Stimulated activated CD4-positive, alpha-beta T cell treated with anti-CD3 and anti-CD28 coated beads, Interleukin-4, amount 100 ng/mL, for 4 hours (primary cell): ENCODE measurements at places on chromosomes 5 and 9.

- DNase-seq: no peak
Observed at GRCh38 chr9:35909687-35910612, 660 bp downstream of the SPAAR start.

DNA sequence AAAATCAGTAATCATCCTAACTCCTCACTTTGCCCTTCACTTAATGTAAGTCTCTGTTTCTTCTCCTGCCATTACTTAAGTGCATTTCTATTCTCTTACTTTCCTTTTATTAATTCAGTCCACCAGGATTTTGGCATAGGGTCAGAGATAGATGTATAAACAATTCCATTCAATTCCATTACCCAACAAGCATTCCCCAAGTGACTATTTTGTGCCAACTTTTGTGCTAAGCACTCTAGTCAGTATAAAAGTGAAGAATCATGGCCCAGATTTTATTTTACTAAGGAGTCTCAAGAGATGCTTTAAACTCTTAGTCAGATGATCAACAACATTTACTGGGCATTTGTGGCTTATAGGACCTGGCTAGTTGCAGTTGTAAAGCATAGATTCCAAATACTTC, 159.3 kb downstream of the DMAC1 start:
- no peak for DNase-seq

DNA sequence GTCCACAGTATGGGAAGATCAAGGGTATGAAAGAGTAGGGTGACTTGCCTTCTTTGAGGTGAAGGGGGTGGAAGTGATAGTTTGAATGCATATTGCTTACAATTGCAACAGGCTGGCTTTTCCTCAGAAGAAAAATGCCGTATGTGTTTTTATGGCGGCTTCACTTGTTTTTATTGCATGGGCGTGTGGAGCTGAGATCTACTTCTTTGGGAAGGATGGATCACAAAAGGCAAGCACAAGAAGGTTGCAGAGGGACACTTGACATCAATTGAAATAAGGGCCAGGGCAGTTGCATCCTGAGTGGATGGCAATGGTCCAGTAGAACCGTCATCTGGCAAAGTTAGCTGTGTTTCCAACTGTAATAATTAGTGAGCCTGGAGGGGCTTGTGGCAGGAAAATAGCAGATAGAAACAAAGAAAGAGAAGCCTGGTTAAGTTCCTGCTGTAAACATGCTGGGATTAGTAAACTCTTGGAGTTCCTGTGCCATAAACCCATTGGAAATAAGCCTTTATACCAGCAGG, 138.4 kb downstream of the NTRK2 start:
- DNase-seq: no peak

DNA sequence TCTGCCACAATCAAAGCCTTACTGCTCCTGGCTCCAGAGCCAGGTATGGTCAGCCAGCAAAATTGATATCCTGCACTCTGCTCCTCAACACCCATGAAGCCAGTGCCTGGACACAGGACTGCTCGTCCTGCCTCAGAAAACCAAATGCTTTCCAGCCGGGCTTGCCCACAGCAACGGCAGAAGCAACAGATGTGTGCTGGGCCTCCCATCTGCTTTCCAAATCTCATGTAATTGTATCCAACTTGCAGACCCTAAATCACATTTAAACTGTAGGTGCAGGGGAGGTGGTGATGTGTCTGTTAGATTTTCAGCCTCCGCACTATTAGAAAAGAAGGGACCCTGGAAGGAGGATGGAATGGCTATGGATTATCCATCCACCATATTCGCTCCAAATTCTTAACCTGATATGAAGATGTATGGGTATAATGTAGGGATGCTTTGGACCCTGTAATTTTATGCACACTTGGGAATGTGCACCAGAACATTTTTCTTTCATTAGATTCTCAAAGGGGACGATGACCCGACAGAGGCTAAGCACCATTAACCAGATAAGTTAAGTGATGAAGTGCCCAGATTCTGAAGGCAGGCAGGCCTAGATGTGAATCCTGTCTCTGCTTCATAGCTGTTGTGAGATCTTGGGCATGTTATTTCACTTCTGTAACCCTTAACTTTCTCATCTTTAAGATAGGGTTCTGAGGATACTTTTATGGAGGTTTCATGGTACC, 58.2 kb downstream of the EXOSC2 start:
- no peak for DNase-seq

DNA sequence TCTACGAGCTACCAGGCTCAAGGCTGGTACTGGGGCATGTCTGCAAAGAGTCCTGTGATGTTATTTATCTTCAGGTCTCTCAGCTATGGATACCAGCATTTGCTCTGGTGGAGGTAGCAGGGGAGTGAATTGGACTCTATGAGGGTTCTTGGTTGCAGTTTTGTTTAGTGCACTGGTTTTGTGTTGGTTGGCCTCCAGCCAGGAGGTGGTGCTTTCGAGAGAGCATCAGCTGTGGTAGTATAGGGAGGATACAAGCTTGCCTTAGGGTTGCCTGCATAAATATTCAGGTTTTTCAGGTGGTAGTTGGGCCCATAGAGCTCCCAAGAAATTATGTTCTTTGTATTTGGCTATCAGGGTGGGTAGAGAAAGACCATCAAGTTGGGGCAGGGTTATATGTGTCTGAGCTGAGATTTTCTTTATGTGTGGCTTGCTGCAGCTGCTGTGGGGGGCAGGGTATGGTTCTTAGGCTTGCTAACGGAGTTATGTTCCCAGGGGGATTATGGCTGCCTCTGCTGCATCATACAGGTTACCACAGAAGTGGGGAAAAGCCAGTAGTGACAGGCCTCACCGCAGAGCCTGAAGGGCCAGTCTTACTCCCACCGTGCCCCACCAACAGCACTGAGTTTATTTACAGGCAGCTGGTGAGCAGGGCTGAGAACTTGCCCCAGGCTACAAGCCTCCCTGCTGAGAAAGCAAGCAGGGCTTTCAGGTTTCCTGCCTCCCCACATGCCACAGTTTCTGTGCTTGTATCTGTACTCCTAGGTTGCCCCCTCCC, 9.7 kb upstream of the RIOK2 start:
- DNase-seq: no peak

DNA sequence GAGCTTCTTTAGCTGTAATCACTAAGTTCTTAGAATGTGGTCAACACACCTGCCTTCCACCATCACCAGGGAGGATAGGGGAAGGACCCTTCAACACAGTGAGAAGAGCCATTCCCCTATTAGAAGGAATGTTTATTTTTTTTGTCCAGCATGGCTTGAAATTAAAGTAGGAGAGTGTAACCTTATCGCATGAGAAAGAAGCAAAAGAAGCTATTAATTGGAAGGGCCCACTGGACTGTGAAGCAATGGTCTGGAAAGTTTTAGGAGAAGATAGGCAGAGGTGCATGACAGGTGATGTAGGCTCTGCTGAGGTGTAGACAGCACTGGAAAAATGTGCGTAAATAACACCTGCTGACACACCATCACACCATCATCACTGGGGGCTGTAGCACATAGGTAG, 1526.0 kb downstream of the MAT2B start:
- no peak for DNase-seq

DNA sequence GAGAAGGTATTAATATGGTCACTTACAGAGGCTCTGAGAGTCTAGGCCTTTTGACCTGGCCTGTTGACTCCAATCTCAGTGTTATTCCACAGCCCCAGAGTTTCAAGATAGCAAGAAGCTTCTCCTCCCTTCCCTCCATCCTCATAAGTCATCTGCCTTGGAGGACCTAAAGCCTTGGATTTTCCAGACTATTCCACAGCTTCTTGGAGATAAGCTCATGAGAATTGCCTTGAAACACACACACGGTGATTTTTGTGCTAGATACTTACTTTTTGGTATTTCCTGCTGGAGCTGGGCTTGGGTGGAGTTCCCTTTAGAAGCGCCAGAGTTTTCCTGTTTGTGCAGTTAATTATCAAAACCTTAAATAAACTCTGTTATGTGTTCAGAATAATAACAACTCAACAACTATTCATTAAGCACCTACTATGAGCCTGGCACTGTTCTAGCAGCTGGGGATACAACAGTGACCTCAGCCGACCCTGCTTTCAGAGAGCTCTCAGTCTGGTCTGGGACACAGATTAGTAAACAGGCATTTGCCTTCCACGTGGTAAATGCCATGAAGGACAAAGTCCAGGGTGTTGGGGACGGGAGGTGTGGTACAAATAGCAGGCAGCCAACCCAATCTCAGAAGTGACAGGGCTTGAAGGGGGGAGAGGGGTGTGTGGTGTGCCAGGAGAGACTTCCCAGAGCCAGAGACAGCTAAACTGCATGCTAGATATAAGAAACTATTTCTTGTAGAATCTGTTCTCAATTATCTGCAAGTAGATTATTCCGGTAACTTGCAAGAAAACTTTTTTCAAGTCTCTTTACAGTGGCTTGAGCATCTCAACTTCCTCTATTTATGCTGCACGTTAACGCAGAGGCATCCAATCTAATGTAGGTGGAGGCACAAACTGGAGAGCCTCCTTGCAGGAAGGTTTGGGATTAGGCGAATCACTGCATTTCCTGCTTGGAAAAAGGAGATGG, 55.9 kb upstream of the KLF9 start:
- DNase-seq: no peak

DNA sequence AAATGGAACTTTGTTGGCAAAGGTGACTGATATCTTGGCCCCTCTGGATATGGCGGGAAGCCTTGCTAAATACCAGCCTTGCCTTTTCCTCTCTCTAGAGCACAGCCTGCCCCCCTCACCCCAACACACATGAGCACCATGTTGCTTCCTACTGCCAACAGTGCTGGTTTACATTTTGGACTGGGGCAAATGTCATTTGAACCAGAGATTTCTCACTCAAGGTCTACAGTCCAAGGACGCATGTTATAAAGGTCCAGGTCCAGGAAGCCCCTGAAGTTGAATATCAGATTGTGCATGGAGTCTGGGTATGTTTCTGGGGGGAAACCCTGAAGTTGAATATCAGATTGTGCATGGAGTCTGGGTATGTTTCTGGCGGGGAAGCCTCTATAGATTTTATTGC, 19.9 kb downstream of the NEURL1B start:
- DNase-seq: no peak

DNA sequence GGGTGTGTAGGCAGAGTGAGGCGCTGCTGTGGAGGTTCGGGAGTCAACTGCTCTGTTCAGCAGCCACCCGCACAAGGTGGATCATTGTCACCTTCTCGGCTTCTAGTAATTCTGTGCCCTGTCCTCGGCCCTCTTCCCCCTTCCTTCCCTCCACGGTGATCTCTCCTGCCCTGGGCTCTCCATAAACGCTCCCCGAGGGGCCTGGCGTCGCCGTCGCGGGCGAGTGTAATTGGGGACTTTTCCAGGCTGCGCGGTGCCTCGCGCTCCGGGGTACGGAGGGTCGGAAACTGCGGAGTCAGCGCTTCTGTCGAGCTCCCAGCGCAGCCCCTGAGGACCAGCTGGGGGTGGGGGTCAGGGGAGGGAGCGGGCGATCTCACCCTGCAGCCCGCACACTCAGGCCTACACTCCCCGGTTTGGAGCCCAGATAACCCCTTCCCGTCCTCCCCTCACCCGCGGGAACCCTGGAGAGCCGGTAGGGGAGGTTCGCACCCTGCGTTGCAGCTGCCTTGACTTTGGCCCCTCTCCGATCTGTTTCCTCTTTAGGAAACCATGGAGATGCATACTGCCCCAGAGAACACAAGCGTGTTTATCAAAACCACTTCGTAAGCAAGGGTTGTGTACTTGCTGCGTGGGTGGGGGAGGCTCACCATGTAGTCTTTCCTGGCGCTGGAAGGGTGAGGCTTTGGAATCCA, 188.3 kb upstream of the ZNF618 start:
- no peak for DNase-seq

- no peak for DNase-seq
Observed at GRCh38 chr5:180291234-180291940, 496 bp downstream of the MAPK9 start.

DNA sequence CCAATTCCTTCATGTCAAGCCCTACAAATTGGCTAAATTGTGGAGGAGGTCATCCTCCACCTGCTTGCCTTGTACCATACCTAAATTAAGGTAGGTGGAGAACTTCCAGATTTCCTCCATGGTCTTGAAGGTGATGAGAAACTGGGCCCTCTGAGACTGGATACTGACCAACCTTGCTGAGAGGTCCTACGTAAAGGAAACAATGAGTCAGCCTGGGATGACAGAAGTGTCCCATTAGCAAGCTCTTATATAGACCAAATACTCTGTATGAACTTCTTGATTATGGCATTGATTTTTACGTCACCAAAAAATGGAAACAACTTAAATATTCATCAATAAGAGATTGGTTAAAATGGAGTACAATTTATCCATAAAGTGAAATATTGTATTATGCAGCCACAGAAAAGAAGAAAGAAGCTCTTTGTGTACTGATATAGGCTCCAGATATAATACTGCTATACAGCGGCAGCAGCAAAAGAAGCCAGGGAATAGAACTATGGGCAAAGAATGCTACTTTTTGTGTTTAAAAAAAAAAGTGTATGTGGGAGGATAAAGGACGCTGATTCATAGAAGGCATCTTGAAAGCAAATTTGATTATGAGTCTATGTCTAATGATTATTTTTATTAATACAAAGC, 18.3 kb downstream of the SH3TC2 start:
- DNase-seq: no peak

- no peak for DNase-seq
Observed at GRCh38 chr9:131612851-131613250, 67.5 kb downstream of the PRRT1B start.

DNA sequence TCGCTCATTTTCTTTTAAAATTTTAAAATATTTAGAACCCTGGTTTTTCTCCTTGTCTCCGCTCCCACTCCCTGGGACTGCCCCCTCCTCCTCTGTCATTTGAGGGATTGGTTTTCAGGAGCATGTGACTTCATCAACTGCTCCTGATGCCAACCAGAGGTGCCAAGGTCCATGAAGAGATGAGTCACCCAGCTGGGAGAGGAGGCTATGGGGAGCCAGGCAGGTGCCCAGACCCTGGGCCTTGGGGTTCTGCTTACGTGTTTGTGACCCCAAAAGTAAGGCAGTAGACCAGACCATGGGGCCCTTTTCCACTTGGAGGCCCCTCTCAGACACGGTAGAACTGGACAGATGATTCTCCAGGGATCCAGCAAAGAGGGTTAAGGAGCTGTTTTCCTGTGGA, 167.0 kb downstream of the FGF18 start:
- DNase-seq: no peak

- no peak for DNase-seq
Observed at GRCh38 chr9:27117489-27118135, 8.6 kb downstream of the TEK start.

DNA sequence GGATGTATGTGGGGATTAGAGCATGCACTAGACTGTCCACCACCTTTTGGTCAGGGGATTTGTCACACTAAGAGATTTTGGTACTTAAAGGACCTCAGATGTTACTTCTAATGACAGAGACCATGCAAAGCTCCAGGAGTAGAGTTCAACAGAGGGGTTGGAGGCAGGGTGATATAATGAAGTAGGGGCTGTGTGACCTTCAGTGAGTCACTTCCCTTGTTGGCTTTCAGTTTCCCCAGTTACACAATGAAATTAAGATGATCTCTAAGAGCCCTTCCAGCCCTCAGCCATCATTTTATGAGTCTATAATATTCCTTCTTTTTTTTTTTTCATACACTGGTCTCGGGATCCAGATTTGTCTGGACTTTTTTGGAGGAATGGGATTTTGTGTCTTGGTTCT, 26.8 kb downstream of the GLRA1 start:
- no peak for DNase-seq

GRCh38 chr5:135214897-135215616, 181.0 kb upstream of the PITX1 start:
- no peak for DNase-seq
